Hematopoietic multipotent progenitor cell treated with erythropoietin and hydrocortisone succinate and interleukin-3 and kit ligand, for 4 days (in vitro differentiated cells): ENCODE measurements at places on chromosomes 5 and 9.
A peak's percentile ranks its signal among the peaks of the same experiment; 100 is the strongest.

GRCh38 chr9:71108937-71109336, 12.5 kb downstream of the TRPM3 start:
- no peak for DNase-seq

DNA sequence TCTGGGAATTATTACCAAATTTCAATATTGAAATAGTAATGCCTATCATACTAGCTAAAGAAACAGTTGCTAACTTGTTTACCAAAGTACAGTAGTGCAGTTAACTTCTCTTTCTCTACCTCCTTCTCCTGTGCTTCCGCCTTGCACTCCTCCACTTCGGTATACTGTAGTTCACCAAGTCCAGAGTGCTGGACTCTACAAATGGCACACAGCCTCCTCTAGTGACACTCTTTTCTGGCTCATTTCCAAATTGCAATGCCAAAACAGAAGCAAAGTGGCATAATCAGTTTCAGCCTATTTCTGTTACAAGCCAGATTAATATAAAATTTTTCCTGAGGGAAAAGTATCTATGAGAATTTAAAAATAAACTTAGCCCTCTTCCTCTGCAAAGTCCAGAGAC, 86.0 kb upstream of the RASGRF2 start:
- peak; percentile 7 for DNase-seq

DNA sequence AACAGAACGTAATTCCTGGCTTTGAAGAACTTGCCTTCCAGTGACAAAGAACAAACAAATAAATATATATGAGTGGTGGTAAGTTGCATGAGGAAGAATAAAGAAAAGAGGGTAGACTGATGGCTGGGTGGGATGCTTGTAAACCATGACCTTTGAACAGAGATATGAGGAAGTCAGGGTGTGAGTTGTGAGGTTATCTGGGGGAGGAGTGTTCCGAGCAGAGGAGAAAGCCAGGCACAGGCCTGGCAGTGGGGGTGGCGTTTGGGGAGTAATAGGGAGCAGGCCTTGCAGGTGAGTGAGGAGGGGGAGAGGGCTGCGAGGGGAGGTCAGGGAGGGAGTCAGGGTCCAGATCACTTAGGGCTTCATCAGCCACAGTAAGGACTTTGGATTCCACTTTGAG, 213.4 kb downstream of the PTTG1 start:
- no peak for DNase-seq

DNA sequence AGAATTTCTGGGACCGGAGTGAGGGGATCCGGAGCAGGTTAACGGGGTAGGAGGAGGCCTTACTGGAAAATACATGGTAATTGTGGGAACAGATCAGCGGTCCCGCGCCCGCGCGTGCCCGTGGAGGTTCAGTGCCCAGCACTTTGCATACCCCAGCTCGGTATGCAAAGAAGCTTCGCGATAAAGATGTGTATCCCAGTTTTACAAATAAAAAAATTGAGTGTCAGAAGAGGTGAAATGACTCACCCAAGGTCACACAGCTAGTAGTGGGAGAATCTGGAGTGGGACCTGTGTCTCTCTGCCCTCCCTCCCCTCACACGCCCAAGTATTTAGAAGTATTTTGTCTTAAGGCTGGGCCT, 967 bp downstream of the NEURL1B start:
- DNase-seq, result no peak

- DNase-seq, result no peak
These were observed 86.3 kb upstream of the ERBIN start for GRCh38 chr5:65840071-65840470.

- DNase-seq, result no peak
These were observed 2.4 kb upstream of the RXRA start for GRCh38 chr9:134323741-134324358.

GRCh38 chr5:158758675-158759074, 341.0 kb downstream of the EBF1 start:
- DNase-seq, result no peak

- no peak for DNase-seq
These were observed 37.7 kb upstream of the PSD2 start for GRCh38 chr5:139757727-139758509.

GRCh38 chr5:173853370-173854131, 34.6 kb upstream of the CPEB4 start:
- DNase-seq, result peak; percentile 85

GRCh38 chr9:116873937-116874914, 187.1 kb downstream of the TRIM32 start:
- no peak for DNase-seq

GRCh38 chr9:1400983-1401382, 350.8 kb downstream of the DMRT2 start:
- peak; percentile 2 for DNase-seq

- peak; percentile 21 for DNase-seq
These were observed 7.1 kb upstream of the ORM1 start for GRCh38 chr9:114315723-114316363.

GRCh38 chr5:61293071-61293470, 39.0 kb upstream of the ZSWIM6 start:
- no peak for DNase-seq

- no peak for DNase-seq
These were observed 12.3 kb upstream of the CAST start for GRCh38 chr5:96649681-96650540.

- no peak for DNase-seq
These were observed 12.5 kb downstream of the EDIL3 start for GRCh38 chr5:84372066-84372695.

GRCh38 chr5:16903480-16904300, 32.4 kb downstream of the MYO10 start:
- no peak for DNase-seq

- DNase-seq, result peak; percentile 40
These were observed 2.7 kb upstream of the ANP32B start for GRCh38 chr9:97980479-97980803.

- no peak for DNase-seq
These were observed 5.9 kb upstream of the CSF1R start for GRCh38 chr5:150092159-150092787.

DNA sequence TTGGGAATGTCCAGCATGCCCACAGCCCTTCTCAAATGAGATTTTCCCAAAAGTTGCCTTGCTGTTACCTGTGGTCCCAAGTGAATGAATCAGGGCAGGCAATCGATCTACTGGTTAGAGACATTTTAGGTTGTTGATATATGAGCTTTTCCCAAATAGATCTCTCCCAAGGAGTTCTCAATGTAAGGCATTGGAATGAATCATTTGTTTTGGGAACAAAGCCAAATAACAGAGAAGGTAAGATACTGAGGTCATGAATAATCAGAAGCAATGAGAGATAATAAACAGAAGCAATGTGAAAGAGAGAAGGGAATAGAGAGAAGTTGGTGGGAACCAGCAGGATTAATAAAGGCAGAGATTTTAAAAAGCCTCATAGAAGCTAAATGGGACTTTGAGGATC, 93.6 kb upstream of the FER start:
- DNase-seq, result no peak

- peak; percentile 88 for DNase-seq
These were observed 5.1 kb upstream of the GNPDA1 start for GRCh38 chr5:142017832-142018427.

DNA sequence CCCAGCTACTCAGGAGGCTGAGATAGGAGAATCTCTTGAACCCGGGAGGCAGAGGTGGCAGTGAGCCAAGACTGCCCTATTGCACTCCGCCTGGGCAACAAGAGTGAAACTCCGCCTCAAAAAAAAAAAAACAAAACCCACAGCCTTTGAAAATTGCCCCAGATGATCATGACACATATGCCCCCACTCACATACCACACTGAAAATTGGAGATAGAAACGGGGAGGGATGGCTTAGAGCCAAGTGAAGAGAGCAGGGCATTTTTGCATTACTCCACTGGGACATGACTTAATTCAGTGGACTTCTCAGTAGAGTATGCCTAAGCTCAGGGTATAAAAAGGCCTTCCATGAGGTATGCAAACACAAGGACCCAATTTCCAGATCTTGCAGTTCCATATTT, 309.3 kb downstream of the BNC2 start:
- no peak for DNase-seq

GRCh38 chr9:88952086-88952615, 39.1 kb upstream of the S1PR3 start:
- no peak for DNase-seq

GRCh38 chr5:14267991-14268708, 125.0 kb downstream of the TRIO start:
- peak; percentile 42 for DNase-seq

DNA sequence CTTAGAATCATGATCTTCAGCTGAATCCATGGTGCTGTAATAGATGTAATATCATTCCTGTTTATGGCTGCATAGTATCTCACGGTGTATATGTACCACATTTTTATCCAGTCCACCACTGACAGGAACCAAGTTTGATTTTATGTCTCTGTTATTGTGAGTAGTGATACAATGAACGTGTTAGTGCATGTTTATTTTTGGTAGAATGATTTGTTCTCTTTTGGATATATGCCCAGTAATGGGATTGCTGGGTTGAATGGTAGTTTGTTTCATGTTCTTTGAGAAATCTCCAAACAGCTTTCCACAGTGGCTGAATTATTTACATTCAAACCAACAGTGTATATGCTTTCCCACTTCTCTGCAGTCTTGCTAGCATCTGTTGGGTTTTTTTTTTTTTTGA, 175.1 kb upstream of the CDH10 start:
- no peak for DNase-seq

DNA sequence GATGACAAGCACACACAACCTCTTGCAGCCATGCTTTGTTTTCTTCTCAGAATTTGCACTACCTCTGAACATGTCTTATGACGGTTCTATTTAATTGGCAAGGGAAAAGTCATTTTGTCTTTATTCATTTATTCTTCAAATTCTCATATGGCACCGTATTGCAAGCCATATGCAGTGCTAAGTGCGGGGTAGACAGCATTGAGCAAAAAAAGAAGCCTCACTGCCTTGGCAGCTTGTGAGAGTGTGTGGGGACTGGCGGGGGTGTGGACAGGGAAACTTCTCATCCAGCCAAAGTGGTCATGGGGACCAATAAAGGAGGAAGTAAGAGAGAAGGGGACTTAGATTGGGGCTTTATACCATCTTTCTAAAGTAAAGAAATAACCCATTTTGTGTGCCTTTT, 160.0 kb downstream of the CDH12 start:
- DNase-seq, result no peak

- no peak for DNase-seq
These were observed 93.2 kb downstream of the CDO1 start for GRCh38 chr5:115723220-115723619.

GRCh38 chr5:2381070-2381469, 370.4 kb downstream of the IRX2 start:
- no peak for DNase-seq

DNA sequence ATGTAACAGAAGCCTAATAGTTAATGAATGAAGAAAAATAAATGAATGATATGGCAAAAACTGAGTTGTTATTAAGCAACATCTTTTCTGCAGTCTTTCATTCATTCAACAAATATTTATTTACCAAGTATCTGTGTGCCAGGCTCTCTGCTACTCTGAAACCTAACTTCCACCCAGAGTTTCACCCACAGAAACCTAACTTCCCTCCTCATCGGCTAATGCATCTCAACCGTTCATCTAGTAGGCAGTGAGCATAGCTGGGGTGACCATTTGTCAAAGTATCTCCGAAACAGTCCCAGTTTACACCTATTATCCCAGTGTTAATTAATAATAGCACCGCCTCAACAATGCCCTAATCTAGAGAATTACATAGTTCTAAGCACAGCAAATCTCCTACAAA, 1.5 kb downstream of the TTC39B start:
- DNase-seq, result no peak

DNA sequence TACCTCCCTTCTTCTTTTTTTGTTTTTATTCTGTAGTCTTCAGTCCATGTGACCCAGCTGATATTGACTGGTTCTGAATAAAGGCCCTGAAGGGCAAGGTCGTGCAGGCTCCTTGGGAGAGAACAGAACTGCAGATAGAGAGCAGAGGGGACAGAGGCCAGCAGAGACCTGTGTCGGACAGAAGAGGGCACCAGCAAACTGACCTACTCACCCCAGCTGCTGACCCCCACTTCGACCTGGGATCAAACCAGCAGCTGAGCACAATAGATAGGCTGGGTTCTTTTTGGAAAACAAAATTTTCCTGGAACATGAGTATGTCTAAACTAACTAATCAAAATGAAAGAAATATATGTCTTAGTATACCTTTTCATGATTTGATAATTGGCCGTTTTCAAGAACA, 695.1 kb downstream of the NR2F1-AS1 start:
- no peak for DNase-seq

- DNase-seq, result no peak
These were observed 524.2 kb downstream of the SPATA31D1 start for GRCh38 chr9:82512728-82513127.

DNA sequence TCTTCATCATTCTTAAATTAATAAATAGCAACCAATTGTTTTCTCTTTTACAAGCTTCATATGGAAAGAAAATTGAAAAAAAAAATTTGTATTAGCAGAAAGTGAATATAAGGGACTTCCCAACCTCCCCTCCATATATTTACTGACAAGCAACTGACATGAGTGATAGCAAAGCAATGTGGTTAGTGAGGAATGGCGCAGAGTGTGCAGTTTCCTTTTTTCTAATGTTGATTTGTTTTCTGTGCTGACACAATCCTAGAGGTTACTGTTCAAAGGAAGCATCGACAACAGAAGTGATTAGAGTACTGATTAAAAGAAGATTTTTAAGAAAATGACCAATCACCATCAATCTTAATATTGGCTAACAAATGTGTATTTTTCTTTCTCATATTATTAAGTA, 1.7 kb upstream of the PTGER4 start:
- peak; percentile 71 for DNase-seq

GRCh38 chr5:127777957-127778356, 74.8 kb downstream of the CCDC192 start:
- DNase-seq, result no peak

- DNase-seq, result peak; percentile 91
These were observed 19.2 kb upstream of the TOR1B start for GRCh38 chr9:129783516-129784361.

- DNase-seq, result no peak
These were observed 1045.7 kb upstream of the CDH9 start for GRCh38 chr5:28084069-28084468.

- peak; percentile 48 for DNase-seq
These were observed 43.9 kb downstream of the CRB2 start for GRCh38 chr9:123399803-123400378.

DNA sequence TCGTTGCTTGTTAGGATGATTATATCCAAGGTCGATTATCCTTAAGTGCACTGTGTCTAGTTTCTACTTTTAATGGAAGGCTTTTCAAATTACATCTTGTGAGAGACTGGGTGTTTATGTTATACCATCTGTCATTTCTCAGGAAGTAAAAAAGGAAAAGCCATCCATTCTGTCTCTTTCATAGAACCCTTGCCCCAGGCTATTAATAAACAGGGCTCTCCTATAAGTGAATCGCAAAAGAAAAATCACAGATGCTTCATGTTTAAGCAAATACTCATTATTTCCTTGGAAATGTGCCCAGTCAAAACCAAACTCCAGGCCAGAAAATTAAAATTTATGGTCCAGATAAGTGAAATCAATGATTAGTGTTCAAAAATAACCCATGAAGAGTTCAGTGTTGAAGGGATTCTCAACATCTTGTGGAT, 58.1 kb downstream of the STARD4 start:
- no peak for DNase-seq

DNA sequence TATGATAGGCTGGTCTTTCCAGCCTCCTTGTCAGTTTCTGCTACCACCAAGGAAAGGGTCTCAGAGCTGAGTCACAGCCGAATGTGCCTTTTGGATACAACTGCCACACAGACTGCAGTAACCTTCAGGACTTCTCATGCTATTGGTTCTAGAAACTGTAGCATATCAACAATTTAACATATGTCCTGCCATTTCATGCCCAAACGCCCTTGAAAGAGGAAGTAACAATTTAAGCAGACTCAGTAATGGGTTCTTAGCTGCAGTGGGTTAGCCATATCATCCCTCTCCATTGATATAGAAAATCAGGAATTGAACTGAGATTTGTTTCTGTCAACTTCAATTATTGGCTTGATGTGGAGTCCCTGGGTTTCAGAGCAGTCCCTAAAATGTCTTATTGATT, 4.1 kb upstream of the CLK4 start:
- peak; percentile 31 for DNase-seq
